ENCODE measurements at places on chromosomes 5 and 9. TPM values are rescaled to one million over a fixed set of nuclear protein-coding genes. Genes with fewer than 3 reads are reported as not detected.

DNA sequence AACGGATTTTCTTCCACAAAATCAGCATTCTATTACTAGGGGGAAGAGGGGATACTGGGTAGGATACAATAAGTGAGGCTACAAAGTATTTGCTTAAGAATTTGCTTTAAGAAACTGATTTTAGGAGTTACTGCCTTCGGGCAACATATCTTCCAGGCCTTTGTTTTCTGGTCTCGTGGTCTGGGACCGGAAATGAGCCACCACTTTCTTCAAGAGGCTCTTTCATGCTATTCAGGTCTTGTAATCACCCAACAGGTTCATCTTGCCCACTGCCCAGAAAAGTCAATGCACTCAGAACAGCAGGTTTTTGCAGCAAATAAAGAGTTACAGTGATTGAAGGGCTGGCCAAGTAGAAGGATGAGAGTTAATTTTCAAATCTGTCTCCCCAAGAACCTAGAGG lies 6.6 kb upstream of the AOPEP start:
- no peak overlapping the region for H3K27ac ChIP-seq
- H3K4me3 ChIP-seq: no peak overlapping the region
- no peaks in the 10 kb centered on the region for H3K27me3 ChIP-seq
- H3K4me1 ChIP-seq: no peaks in the 10 kb centered on the region

ABCA1 gene
- 16.2 TPM for total RNA-seq

- no peak overlapping the region for H3K4me3 ChIP-seq
- peaks cover 57% of the 10 kb centered on the region for H3K27me3 ChIP-seq
- DNase-seq: no peak
- peaks cover 10% of the 10 kb centered on the region for H3K4me1 ChIP-seq
Measured at GRCh38 chr9:76733096-76733495, 31.1 kb upstream of the PCA3 start.

- no peak overlapping the region for H3K27ac ChIP-seq
- peaks cover 37% of the 10 kb centered on the region for H3K36me3 ChIP-seq
- no peak for DNase-seq
- no peaks in the 10 kb centered on the region for H3K27me3 ChIP-seq
- no peak overlapping the region for H3K4me3 ChIP-seq
Measured at GRCh38 chr5:78483809-78484521, 123.5 kb downstream of the SCAMP1 start.

- H3K4me1 ChIP-seq: peaks cover 19% of the 10 kb centered on the region
- H3K27ac ChIP-seq: no peak overlapping the region
- no peaks in the 10 kb centered on the region for H3K27me3 ChIP-seq
- no peak overlapping the region for H3K4me3 ChIP-seq
Measured at GRCh38 chr5:164302533-164303235, 797.3 kb downstream of the MAT2B start.
